ENCODE measurements at places on chromosomes 13 and 19.

DNA sequence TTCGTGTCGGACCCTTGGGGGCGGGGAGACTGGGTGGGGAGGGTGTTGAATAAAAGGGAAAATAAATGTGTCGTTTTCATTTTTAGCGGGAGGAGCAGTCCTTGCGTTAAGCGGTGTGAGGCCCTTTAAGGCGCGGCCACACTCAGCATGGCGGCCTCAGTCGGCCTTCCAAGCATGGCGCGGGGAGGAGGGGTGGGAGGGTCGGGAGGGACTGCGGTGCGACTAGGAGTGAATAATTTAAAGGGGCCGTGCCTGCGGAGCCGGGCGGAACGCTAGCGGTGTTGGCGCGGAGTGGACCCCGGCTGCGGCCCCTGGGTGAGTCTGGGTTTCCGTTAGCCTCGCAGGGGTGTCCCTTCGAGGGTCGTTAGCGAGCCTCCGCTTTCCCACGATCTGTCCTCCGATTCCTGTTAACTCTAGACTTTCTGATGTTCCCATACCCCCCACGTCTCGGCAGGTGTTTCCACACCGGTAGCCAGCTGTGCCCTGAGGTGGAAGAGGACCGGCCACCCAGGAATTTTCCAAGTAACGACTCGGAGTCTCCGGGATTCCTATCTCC is 1.5 kb upstream of the PNPLA6 start:
- DNase-seq: peak; percentile 53

- no peak for DNase-seq
These were observed 887 bp downstream of the CDADC1 start for GRCh38 chr13:49248622-49249002.

DNA sequence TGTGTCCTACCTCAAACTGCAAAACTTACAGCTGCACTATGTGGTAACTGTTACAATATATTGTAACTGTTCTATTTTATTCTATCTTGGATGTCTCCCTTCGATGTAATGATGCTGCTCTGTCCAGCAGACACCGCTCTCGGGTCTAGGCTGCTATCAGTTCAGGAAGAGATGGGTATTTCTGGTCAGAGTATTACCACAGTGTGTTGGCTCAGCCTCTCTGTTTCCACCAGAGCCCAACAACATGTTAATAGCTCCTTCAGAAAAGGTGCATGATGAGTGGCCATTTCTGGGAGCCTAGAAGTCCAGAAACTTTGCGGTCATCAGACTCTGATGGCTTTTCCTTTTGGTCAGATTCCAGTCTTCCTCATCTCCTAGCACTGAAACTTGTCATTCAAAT is 35.9 kb upstream of the IGFL1 start:
- DNase-seq: no peak

DNA sequence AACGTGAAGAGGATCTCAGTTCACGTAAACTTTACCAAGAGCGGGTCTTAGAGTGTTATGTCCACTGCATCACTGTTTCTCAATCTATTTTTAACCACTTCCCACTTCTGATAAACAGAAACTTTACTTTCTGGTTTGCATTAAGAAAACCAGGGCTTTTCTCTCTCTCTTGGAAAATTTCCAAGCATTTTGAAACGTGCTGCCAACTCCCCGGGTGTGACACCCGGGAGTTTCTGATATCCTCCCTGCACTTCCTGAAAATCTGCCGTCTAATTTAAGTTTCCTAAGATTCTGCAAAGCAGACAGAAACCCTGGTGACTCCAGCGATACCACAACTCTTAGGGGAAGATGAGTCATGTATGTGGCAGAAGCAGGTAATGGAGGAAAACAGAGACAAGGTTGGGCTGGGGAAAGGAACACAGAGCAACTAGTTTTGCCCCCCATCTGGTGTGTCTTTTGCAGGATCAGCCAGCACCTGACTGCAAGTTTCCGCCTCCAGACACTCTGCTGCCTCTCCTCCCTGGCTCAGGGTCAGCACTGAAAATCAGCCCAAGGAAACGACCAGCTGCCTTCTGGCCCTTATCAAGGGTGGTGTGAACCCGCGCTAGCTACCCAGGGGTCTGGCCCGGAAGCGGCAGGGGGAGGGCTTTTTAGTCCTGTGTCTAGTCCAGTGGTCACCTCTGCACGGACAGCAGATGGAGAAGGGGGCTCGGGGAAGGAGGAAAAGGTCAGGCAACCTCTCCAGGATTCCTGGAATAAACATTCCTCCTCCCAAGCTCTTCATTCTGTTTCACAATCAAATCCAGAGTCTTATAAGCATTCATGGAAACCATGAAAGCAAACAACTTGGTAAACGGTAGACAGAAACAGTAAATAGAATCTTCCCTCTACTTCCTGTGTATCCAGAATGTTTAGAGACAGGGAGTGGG is 11.3 kb upstream of the FFAR2 start:
- no peak for DNase-seq

GRCh38 chr13:51913421-51914136 is 51.8 kb downstream of the CCDC70 start:
- no peak for DNase-seq
